ENCODE measurements at places on chromosomes 12 and 14.

DNA sequence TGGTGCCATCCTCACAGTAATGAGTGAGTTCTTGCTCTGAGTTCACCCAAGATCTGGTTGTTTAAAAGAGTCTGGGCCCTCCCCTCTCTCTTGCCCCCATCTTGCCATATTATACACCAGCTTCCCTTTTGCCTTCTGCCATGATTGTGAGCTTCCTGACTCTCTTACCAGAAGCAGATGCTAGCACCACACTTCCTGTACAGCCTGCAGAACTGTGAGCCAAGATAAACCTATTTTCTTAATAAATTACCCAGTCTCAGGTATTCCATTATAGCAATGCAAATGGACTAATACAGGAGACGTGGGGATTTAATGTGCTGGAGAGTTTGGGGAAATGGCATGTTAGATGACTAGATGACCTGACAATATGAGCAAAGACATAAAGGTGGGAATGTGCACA is 12.8 kb downstream of the SLC4A8 start:
- DNase-seq, result no peak

DNA sequence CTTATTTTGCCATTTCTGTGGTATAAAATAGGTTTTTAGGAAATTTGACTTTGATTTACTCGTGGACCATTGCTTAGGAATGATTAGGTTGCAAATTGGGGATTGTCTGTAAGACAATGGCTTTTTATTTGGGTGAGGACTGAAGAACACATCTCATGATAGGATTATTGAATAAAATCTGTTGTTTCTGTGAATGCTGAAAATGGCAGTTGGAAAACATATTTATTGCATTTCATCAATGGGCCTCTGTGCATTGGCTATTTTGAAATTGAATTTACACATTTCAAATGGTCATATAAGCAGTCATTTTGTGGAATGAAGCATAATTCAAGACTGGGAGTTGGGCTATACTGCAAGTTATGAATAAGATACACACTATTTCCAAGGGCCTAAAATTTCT is 46.0 kb downstream of the FGD4 start:
- no peak for DNase-seq

DNA sequence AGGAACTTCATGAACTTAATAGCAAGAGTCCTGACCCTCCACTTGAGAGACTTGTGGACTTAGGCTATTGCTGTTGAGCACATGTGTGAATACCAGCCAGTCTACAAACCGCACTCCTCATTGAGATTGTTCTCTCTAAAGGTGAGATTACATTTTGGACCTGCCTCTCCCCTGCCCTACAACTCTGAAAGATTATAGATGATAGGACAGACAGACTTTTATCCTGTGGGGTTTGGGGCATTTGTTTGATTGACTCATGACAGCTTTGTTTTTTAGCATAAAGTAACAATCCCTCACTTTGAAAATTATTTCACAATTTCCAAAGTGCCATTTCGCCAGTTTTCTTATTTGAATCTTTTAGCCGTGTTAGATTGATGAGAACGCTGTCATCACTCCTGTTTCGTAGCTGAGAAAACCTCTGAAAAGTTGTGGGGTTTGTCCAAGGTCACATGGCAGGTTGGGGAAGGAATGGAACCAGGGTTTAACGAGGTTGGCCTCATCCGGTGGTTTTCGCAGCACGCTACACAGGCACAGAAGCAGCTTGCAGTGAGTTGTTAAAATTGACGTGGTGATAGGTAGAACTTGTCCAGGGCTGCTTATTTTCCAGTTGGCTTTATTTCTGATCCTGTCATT is 836 bp downstream of the EVL start:
- DNase-seq, result peak; percentile 87

GRCh38 chr12:31008961-31009840 is 64.5 kb upstream of the DDX11 start:
- no peak for DNase-seq

GRCh38 chr14:75066691-75067090 is 2.8 kb upstream of the ZC2HC1C start:
- DNase-seq, result no peak

DNA sequence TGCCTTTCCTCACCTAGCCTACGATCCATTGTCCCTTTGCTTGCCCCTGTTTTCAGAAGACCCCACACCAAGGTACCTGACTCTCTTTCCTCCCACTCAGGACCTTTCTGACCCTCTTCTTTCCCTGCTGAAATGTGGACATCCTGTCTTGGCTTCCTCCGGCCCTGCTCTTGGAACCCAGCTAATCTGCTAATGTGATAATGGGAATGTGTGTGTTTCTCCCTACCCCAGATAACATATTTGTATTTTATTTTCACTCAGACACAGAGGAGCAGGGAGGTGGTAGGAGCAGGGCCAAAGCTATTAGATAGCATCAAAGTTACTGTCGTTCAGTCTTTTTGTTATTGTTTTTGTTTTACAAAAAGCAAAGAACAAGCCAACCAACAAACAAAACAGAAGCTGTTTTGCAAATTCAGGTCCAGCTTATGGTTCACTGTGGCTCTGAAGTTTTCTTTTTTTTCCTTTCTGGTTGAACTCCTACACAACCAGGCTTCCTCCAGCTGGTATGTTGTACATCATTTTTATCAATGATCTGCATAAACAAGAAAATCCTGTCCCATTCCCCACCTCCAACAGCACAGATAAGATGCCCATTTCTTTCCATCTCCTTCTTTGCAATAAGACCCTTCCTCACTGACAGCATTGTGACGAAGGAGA is 137.3 kb downstream of the C12orf75 start:
- DNase-seq, result no peak

GRCh38 chr14:54856152-54856551 is 46.5 kb downstream of the GCH1 start:
- DNase-seq, result no peak

GRCh38 chr12:9340422-9341259 is 132.4 kb upstream of the PZP start:
- no peak for DNase-seq

GRCh38 chr12:89454080-89454848 is 70.3 kb downstream of the GALNT4 start:
- DNase-seq, result no peak

DNA sequence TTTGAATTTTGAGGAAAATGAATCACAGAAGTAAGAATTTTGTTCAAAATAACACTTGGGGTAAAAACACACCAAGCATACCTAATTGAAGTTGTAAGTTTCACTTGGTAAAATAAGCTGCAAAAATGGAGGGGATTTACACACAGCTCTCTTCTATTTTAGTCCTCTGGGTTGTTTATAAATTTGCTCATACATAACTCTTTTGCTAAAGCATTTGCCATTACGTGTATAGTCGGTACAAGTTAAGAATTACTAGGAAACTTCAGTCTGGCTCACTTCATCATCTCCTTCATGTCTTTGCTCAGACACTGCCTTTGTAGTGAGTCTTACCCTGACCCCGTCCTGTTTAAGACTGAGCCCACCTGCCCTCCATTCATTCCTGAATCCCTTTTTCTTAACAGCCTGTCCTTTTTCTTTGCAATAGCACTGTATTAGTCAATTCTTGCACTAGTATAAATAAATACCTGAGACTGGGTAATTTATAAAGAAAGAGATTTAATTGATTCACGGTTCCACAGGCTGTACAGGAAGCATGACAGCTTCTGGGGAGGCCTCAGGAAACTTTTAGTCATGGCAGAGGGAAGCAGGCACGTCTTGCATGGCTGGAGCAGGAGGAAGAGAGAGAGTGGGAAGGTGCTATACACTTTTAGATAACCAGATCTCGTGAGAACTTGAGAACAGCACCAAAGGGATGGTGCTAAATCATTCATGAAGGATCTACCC is 451.1 kb downstream of the PCNX1 start:
- DNase-seq, result no peak

GRCh38 chr14:99790201-99790977 is 2.8 kb upstream of the EML1 start:
- DNase-seq, result no peak

GRCh38 chr12:47286676-47287075 is 206.9 kb upstream of the AMIGO2 start:
- DNase-seq, result no peak

- DNase-seq, result no peak
These were observed 72.8 kb downstream of the SLCO1B3 start for GRCh38 chr12:20883288-20883687.

DNA sequence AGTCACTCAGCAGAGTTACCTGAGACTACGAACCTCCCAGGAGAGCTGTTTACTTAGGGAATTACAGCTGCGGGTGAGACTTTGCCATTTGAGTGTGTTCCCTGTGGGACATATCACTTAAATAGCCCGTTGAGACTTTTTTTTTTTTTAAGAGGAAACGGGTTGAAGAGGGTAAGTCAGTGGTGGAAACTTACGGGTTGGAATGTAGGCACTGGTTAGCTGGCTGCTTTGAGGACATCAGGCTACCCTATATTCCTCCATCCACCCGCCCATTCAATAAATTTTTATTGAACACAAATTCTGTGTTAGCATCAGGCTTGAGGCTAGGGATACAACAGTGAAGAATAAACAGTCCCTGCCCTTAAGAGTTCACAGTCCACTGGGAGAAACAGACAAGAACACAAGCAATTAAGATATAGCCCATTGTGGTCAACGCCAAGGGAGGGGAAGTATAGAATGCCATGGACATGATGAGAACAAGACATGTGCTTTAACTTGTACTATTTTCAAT is 88.1 kb upstream of the CPSF6 start:
- no peak for DNase-seq

DNA sequence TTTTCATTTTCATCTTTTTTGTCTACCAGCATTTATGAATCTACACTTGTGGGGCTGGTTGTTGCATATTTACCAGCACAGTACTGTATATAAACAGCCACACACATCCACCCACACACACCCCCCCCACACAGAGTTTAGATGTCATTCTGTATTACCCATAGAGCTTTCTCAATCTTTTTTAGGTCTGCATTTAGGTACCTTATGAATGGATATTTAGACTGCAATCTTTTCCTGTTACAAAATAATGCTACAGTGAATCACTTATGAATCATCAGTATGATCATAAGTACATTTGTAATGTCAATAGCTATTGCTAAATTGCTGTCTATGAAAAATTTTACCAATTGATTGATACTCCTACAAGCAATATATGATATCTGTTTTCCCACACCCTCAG is 67.3 kb upstream of the STK38L start:
- no peak for DNase-seq

- DNase-seq, result no peak
These were observed 238.1 kb downstream of the FOXN3 start for GRCh38 chr14:89178800-89179535.

- no peak for DNase-seq
These were observed 6.0 kb downstream of the KIF26A start for GRCh38 chr14:104144453-104144790.

- DNase-seq, result no peak
These were observed 1097.4 kb upstream of the TMEM132C start for GRCh38 chr12:127169321-127170181.

DNA sequence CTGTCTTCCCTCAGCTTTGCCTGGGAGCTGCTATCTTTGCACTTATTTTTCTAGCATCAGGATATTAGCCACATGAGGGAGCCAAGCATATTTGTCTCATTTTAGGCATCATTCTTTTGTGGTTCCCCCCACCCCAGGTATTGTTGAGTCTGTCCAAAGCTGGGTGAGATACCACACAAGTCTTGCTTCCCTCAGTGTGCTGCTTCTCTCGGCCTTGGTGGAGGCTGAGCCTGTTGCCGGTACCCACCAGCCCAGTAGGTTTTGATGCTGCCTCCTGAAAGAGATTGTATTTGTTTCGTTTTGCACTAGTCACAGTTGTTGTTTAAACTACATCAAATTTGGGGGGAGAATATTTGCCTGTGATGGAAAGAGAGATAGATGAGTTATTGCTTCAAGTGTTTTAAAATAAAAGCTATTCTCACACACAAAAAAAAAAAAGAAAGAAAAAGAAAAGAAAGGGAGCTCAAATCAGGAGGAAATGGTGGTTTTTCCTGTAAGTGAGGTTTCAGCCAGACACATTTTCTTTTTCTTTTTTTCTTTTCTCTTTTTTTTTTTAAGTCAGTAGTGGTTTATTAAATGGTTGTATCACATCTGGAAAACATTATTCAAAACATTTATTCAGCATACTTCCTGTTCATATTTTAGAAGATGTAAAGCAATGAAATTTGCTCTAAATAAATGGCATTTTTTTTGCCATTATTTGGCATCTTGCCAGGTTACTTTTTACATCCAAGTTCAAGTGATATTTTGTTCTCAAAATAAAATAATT is 58.5 kb downstream of the SLC4A8 start:
- DNase-seq, result no peak

DNA sequence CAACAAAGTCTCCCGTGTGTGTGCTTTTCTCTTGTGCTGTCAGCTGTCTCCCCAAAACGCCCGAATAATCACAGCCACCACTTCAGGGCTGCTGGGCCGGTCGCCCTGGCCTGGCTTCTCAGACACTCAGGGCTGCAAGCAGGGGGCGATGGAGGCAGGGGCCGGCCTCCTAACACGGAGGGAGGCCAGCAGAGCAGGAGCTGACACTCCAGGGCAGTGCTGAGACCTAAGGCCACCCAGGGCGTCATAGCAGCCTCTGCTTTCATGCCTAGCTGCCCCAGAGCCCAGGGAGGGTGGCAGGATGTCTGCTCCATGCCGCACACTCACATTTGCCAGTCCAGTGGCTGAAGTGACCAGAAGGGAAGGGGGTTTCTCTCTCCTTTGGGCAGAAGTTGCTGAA is 25.6 kb downstream of the STX2 start:
- DNase-seq, result no peak

GRCh38 chr14:63972323-63972932 is 119.6 kb downstream of the SYNE2 start:
- DNase-seq, result no peak

GRCh38 chr12:74957634-74958033 is 252.0 kb downstream of the KCNC2 start:
- DNase-seq, result no peak

DNA sequence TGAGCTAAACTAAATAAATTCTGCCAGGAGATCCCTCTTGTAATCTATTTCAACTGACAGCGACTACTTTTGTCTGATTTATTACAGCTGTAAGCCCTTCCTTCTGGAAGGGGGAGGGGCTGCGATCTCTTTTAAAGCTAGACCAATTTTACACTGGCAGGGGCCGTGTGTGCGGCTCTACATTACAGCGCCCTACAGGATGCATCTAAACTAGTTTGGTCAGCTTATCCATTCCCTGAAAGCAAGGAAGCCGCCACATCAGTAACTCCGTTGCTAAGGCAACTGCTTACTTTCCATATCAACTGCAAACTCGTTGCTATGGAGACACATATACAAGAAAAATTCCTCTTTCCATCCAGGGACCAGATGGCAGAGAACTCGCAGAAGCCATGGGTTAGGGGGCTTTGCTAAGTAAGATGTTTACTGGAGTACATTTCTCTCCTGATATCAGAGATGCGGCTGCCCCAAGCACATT is 17.4 kb downstream of the FOXN3 start:
- no peak for DNase-seq

Data from CD8-positive, alpha-beta memory T cell (primary cell).